RWPE1 (cell line): ENCODE measurements at places on chromosomes 7 and 10.
A peak's percentile ranks its signal among the peaks of the same experiment; 100 is the strongest.

DNA sequence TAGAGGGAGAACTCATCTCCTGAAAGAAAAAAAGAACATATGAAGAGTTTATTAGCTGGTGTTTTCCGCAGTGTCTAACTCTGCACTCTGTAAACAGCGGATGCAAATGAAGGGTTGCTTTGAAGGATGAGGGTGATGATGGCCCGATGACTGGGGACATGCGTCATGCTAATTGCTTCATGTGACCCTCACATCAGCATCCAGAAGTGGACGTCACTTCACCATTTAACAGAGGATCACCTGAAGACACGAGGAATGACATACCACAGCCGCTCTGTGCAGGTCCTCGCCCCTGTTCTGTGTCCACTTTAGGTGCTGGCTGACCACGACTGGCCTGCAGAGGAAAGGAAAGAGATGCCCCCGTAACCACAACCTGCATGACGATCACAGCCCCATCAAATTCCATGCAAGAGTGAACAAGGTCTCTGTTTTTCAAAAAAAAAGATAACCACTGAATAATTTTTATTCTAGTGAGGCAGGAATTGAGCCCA, 82.9 kb downstream of the KLF6 start:
- no peak for DNase-seq

GRCh38 chr7:64768824-64769223, 25.4 kb upstream of the ZNF138 start:
- no peak for DNase-seq

DNA sequence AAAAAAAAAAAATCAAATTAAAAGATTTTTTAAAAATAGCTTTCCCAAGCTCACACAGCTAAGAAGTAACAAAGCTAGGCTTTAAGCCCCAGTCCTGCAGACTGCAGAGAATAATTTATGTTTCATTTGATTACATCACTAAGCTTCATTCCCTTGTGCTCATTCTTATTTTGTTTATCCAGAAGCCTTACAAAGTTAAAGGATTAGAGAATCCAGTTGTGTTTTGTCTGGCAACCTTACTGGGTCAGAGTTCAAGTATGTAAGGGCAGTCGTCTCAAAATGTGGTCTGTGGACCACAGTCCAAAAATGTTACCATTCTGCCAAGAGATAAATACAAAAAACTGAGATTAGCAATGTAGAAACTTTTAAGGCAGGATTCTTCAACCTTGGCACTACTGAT, 32.1 kb upstream of the EZH2 start:
- DNase-seq = no peak

GRCh38 chr7:53237344-53237913, 202.0 kb downstream of the POM121L12 start:
- no peak for DNase-seq

DNA sequence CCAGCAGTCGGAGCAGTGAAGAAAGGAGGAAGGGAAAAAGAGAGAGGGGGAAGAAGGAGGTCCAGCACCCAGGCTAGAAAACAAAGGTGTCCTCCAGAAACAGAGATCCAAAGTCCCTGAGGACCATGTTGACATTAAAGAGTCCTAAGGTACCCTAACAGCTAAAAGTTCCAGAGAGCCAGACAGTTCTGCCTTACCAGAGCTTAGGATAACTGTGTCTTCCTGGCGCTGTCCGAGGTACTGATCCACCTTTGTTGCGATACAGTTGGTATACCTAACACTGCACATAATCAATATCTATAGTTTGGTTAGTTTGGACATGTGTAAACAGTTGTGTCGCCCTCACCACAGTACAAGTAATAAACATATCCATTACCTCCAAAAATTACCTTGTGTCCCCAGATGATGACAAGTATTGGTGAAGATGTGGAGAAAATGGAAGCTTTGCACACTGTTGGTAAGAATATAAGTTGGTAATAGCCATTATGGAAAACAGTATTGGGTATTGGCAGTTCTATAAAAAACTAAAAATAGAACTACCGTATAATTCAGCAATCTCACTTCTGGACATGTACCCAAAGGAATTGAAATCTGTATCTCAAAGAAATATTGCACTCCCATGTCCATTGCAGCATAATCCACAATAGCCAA, 59.8 kb downstream of the GRID1 start:
- DNase-seq = peak; percentile 34

GRCh38 chr7:137329411-137329810, 14.1 kb downstream of the PTN start:
- DNase-seq = no peak

- no peak for DNase-seq
These were observed 18.4 kb upstream of the CCDC71L start for GRCh38 chr7:106679153-106679931.

GRCh38 chr7:30751696-30752273, at the start of gene INMT:
INMT (plus strand) TSS chr7:30752135; CDS start chr7:30752151, 16 bp downstream.
- no peak for DNase-seq

DNA sequence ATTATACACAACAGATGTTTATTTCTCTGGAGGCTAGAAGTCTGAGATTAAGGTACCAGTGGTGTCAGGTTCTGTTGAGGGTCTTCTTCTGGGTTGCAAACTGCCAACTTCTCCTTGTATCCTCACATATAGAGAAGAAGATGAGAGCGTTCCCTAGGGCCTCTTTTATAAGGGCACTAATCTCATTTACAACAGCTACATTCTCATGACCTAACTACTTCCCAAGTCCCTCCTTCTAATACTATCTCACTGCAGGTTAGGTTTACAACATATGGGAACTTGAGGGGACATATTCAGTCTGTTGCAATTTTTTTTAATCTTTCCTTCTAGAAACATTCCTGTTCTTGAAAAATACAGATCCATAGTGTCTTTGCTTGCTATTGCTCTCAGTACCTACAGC, 18.3 kb upstream of the FAM3C start:
- no peak for DNase-seq

DNA sequence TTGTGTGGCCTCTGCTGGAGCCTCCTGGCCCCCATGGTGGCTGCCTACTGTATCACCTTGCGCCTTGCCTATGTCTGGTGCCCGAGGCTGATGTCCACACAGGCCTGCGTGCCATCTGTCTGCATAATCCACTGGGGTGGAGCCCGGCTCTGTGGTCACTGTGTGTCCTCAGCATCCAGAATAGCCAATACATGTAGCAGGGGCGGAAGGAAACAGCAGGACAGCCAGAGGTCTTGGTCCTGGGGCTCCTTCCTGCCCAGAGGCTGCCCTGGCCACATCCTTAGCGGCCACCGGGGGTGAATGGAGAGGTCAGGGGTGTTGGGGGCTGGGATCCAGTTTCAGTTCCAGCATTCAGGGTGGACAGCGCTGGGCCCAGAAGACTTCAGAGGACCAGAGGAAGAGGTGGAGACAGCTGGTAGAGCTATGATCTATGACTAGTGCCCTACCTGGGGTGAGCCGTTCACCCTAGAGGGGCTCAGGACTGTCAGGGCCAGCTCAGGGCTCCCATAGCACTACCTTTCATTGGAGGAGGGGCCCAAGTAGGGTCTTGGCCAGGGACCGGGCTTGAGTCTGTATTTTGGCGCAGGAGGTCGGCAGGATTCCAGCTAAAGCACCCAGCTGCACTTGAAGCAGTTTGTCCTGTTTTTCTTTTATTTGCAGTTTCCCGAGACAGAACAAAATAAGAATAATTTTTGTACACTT, 15.9 kb downstream of the YKT6 start:
- DNase-seq = no peak

DNA sequence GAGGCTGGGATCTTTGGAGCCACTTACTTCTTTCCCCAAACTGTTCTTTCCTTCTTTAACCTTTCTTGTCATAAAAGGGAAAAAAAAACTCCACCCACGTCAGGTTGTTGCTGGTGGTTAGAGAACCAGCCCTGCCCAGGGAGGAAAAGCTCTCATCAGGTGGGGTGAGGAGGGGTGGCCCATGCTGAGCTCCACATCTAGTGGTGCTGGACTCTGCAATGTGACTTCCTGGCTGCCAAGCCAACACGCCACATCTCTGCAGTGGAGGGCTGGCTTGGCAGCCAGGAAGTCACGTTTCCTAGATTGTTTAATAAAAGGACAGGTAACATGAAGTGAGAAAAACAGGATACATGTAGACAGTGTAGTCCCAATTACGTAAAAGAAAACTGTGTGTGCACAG, 37.4 kb downstream of the WIPF3 start:
- no peak for DNase-seq

- DNase-seq = no peak
These were observed 63.6 kb downstream of the RGS10 start for GRCh38 chr10:119478811-119479341.

GRCh38 chr7:130069179-130069977, 956 bp upstream of the KLHDC10 start:
- DNase-seq = no peak

- DNase-seq = no peak
These were observed 30.0 kb downstream of the MYOF start for GRCh38 chr10:93452143-93452542.

DNA sequence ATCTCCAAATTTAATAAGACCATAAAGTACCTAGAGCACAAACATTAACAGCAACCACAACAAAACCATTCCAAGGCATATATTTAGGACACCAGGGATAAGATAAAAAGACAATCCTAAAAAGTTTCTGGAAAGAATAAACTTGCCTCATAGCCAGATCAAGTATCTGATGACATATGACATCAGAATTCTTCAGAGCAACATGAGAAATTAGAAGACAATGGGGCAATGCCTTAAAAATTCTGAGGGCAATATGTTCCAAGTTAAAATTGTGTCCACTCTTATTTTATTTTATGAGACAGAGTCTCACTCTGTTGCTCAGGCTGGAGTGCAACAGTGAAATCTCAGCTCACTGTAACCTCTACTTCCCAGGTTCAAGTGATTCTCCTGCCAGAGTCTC, 2.8 kb downstream of the EFCAB10 start:
- no peak for DNase-seq

- DNase-seq = no peak
These were observed at the start of gene HECW1 for GRCh38 chr7:43112459-43112940. HECW1 (plus strand) TSS chr7:43112647; CDS start chr7:43243906, 131,259 bp downstream.

- DNase-seq = peak; percentile 26
These were observed 23.4 kb downstream of the ZPBP start for GRCh38 chr7:50069613-50070012.

DNA sequence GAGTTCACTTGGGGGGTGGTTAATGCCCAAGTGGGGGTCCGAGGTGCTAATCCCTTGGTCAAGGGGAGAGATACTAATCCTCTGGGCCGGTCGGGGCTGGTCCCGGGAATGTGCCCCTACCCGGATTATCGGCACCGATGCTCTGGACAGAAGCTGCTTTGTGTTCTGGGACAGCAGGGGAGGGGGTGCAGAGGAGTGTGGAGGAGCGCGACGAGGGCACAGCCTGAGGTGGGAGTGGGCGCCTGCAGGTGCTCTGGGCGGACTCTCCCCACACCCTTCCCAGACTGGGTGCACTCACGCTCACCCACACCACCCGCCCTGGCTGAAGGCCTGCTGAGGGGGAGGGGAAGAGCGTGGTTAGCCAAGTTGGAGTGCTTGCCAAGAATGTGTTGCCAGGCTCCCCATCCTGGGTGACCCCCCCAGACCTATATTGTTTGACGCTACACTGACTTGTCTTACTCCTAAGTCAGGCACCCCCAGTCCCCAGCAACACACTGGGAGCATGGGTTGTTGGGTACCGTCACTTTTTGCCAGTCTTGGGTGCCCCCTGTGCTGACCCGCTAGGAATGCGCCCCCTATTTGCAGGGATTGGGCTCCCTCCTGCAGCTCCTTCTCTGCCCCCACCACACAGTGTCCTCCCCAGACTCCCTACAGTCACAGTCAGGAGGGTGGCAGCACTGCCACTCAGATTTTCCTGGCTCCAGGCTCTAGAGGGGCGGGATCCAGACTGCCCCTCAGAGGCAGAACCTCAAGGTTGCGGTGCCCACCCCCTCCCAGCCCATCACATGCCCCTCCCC, 1.2 kb downstream of the SLC4A2 start:
- DNase-seq = peak; percentile 30

DNA sequence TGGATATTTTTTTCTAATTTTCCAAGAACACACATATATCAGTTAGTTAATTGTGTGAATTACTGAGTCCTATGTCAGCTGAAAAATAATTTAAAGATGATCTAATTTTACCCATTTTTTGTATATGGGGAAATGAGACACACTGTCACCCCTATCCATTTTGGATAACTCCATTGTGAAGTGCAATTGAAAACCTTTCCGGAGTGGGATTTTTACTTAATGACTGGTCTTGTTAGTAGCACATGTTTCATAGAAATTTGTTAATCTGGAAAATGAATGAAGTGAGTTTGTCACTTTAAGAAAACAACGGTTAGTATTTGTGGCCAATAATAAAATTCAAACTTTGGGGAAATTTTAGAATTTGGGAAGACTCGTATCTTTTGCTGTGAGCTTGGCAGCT, 2.0 kb downstream of the GARS1 start:
- DNase-seq = no peak

DNA sequence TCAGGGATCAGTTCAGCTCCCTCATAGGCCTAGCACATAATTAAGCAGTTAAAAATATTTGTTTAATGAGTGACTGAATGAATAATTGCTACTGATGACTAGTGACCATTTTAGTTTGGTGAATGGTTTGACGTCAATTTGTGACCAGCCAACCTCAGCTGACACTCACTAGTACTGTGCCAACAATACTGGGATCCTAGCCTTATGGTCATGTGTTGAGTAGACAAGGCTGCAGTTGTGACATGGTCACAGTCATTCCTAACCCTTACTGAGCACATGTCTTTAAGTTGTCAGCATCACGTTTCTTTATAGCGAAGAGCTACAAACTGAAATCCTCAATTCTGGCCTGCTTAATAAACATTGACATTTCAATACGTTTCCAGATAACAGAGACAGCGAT, 86.9 kb upstream of the SLC26A5 start:
- DNase-seq = no peak
